ENCODE measurements at places on chromosomes 2 and 18.

DNA sequence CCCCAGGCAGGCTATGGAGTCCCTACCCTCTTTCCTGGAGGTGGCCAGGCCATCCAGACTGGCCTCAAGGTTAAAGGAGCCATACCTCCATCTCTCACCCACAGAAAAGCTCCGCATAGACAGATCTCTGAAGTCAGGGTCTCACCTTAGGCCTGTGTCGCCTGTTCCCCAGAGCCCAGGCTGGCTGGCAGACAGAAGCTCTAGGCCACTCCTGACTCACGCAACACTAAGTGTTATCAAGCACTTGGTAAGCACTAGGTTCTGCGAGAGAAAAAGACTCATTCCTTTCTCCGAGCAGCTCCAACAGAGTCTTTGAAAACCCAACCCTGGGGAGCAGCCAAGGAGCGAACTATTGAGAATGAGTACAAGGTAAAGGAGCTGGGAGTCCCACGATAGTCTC, 6.1 kb downstream of the SMAD7 start:
- no peak for DNase-seq

- DNase-seq: no peak
Observed at GRCh38 chr2:219965287-219966194, 338.1 kb downstream of the SLC4A3 start.

- no peak for DNase-seq
Observed at GRCh38 chr2:17940091-17940630, 61.7 kb downstream of the KCNS3 start.

- no peak for DNase-seq
Observed at GRCh38 chr2:60221098-60221497, 332.4 kb downstream of the BCL11A start.

DNA sequence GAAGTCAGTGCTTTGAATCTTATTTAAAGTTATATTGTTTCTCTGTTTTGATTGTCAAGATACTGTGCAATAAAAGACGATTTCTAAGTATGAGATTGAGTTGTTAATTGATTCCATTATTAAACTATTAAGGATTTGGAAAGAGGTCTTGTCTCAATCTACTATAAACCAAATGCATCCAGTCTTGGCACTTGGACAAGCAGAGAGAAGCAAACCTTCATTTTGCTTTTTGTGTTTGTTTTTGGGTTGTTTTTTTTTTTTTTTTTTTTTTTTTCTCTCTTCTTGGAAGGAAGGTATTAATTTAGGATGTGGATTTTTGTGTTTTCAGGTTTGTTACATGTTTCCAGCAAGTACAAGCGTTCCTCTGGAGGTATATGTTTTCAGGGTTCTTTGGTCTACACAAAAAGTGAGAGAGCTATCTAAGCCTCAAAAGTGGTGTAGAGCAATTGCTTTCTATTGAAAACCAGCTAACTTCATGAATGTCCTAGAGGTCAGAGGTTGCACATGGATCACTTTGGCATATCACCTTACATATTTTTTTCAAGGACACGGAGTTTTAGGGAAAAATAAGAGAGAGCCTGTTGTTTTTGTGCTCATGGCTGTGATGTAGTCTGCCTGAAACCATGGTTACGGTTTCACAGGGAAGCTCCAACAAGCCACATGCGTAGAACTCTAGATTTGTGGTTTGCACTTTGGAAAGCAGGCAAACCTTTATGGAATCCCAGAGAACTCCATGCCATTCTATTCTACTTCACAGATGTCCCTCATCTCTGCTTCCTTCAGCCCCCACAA, 1.8 kb downstream of the PRKCE start:
- DNase-seq: no peak

DNA sequence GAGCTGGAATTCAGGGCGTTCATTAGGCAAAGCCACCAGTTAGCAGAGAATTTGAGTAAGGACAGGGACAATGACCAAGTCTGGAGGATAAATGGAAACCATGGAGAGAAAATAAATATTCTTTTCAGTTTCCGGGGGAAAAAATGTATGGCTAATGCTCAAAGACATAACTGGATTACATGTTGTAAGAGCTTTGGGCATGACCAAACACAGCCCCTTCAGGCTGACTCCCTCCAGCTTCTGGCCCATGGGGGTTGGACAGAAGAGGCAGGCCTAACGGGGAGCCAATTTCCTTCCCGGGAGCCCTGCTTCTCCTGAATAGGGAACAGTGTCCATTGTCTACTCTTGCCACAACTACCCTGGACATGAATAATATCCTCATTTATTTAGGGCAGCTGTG, 39.5 kb upstream of the FOXI3 start:
- DNase-seq: no peak

GRCh38 chr2:228063558-228063957, 117.9 kb downstream of the SPHKAP start:
- DNase-seq: no peak

GRCh38 chr2:152094014-152094413, 4.8 kb downstream of the CACNB4 start:
- no peak for DNase-seq

- DNase-seq: no peak
Observed at GRCh38 chr2:175847128-175847527, 154.9 kb downstream of the LNPK start.

DNA sequence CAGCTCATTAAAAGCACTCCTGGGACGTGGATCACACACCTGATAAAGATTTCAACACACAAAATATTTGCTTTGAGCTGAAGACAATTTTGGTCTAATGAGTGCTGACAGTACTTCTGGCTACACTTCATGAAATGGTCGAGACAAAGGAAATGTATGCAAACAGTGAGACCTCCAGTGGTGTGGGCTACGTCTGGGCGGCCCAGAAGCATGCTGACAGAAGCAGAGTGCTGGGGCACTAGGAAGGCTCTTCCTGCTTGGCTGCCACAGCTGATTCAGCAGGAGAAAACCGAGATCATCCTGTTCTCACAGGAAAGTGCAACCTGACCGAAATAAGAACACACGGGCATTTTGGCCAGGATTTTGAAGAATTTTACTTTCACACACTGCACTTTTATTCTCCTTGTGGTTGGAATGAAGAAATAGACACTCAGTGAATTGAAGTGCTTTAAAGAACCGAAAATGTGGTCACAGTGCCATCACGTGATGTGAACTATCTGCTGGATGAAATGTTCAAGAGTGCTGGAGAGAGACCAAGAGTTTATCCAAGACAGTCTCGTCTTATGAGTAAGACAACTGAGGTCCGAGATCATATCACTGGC, 149.5 kb downstream of the CCBE1 start:
- DNase-seq: no peak

DNA sequence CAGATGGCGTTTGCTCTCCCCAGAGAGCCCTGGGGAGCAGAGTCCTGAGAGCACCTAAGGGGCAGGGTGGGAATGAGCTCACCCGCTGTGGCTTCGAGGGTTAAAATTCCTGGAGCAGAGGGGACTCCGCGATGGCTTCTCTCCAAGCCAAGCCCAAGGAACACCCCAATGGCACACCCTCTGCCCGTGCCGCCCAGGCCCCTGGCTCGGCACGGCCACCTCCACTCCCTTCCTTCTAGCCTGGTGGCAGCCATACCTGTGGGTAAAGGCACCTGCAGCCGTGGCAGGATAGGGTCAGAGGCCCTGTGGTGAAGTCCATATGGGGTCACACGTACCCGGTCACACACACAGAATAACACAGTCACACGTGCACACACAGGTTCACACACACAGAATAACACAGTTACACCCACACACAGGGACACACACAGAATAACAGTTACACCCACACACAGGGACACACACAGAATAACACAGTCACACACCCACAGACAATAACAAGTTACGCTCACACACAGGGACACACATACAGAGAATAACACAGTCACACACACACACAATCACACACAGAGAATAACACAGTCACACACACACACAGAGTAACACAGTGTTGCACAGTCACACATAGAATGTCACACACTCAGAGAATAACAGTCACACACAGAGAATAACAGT, 50.5 kb downstream of the RAMP1 start:
- DNase-seq: no peak

DNA sequence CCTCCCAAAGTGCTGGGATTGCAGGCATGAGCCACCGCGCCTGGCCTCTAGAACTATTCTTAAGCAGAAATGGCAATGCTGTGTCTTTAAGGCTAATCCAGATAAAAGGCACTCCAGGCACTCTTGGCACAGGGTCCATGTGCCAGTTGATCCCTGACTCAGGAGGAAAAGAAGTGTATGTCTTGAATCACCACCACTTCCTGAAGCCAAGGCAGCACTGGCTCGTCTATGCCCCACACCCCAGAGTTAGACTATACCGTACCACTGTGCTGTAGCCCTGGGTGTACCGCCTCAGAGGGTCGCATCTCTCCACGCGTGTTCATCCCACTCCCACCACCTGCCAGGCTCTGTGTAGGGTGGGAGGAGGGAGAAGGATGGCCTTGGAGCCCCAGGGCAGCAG, 9.0 kb downstream of the TNFRSF11A start:
- no peak for DNase-seq

DNA sequence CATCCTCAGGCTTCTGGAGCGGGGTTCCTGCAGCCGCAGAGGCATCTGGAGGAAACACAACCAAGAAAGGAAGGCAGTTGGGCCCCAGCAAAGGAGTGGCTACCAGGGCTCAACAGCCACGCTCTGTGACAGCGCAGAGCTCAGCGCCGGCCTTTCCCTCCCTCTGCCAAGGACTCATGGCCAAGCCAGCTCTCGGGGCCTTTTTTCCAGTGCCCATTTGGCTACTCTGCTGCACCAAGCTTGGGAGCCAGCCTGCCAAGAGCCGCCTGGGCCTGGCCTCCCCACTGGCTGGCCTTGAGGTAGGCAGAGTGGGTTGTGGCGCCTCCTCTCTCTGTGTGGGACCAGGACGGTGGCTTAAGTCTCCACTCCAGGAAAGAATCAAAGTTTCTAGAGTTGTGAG, 7.2 kb upstream of the CCDC74A start:
- no peak for DNase-seq

- no peak for DNase-seq
Observed at GRCh38 chr18:23835091-23835490, 145.8 kb downstream of the LAMA3 start.

DNA sequence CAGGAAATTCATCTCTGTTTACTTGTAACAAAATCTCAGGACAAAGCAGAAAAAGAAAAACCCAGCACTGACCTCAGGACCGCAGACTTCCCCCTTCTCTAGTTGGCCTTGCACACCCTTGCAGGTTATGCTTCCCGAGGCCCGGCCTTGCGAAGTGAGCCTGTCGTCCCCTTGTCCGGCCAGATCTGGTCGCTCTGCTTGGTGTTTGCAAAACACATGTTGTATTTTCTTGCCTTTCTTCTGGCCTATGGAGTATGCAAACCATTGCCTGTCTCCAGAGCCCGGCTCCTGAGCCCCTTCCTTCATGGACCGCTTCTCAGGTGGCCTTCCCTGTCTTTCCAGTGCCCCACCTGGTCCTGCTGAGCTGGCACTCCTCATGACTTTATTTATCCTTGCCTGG, 4.8 kb downstream of the IMPA2 start:
- no peak for DNase-seq

DNA sequence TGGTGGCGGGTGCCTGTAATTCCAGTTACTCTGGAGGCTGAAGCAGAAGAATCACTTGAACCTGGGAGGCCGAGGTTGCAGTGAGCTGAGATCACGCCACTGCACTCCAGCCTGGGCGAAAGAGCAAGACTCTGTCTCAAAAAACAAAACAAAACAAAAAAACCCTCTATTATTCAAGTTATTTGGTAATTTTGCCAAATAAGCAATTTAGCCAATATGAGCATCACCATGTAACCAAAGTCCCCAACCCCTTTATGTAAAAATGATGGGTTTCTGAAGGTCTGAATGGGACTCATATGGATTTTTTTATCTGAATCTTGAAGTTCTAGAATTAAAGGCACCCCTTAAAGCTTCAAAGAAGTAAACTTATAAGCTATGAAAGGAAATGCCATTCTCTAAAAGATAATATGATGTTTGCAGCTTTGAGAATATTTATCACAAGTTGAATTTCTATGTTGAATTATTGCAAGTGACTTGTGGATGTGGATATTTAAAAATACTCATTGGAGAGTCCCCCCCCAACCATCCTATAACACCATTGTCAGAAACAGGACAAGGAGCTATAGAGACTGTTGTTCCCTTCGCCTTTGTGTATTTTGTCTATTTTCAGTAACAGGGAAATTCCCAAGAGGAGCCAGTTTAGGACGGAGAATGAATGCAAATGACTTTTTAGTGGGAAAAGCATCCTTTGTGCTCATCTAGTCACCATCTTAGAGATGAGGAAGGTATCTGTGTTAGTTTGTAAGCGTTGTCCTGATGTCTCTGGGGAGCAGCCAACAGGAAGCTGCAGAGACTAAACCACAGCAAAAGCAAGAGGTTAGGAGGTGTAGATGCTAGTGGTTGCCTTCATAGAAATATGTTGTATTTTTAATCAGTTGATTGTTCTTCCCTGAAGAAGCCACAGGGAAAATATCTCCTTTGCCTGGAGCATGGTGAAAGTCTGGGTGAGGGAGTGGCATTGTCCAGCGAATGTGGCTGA, 68.3 kb downstream of the TET3 start:
- no peak for DNase-seq

DNA sequence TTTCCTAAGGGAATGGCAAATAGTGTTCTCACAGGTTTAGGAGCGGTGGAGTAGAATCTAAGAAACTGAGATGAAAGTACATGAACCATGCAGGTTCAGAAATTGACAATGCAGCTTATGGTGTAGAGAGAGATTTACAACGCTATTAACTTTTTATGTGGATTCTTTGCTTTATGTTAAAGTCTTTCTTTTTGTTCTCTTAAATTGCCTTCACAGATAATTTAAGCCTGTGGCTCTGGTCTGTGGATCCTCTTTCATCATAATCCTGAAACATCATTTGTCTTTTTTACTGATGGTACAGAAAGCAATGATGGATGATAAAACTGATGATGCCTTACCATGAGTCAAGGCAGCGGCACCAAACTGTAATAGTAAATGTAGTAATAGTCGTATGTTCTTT, 30.3 kb downstream of the SOCS6 start:
- no peak for DNase-seq

DNA sequence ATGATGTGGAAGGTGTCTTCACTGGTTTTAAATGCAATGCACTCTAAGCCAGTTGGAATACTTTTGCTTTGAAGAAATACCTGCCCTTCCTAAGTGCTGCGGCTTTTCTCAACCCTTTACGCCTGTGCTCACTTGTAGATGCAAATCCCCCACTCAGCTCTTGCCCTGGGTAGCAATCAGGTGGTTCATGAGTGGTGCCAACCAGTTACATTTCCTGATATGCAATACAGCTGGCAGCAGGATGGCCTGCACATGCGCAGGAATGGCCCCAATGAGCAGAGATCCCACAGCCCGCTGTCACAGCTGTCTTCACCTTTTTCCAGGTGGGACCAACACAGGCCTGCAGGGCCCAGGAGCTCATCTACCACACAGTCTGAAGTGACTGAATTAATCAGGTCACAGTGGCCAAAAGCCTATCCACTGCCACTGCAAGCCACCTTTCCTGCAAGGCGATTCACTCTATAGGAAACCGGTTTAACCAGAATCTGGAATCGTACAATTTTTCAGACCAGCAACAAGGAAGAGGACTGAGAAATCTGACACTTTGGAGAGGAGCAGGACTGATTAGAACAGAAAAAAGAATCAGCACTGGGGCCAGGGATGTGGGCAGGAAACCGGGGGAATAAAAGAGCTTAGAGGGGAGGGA, 247.8 kb downstream of the MYT1L start:
- DNase-seq: no peak
